COR-L47 (cell line): ENCODE measurements at places on chromosomes 7 and 10.

DNA sequence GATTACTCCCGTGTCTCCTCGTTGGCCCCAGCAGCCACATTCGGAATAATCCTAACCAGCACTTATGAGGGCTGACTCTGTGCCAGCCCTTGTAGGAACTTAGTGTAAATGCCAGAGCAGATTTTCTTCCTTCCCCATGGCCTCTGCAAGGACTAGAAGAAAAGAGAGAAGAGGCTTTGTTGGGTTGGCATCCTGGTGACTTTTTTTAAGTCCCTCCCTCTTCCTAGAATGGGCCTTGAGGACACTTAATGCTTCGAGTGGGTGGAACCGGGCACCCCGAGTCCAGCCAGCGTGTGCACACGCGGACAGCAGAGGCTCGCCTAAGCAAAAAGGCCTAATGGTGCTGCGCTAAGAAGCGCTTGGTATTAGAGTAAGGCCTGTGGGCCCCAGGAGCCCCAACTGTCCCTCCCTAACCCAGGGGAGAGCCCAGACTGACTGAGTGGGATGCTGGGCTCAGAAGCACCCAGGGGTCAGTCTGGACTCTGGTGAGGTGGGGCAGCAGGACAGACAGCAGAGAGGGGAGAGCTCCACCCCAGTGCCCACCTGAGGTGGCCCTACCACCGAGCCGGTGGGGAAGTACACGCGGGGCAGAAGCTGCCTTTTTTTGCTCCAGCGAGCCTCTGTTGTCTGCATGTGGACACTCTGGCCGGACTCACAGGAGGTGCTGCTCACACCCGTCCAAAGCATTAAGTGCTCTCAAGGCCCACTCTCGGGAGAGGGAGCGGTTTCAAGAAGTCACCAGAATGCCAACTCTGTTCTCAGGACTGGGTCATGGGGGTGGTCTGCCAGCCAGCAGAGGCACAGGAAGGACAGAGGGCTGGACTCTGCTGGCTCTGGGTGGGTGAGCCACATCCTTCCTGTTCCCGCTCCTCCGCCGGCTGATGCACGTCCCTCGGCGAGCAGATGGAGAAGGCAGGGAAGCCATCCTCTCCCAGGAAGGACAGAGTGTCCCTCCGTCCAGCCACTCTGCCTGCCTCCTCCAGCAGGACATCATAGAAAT, 12.5 kb downstream of the ITPRIP start:
- no peak for DNase-seq

- DNase-seq, result no peak
Observed at GRCh38 chr7:39934132-39934531, 15.9 kb upstream of the CDK13 start.

DNA sequence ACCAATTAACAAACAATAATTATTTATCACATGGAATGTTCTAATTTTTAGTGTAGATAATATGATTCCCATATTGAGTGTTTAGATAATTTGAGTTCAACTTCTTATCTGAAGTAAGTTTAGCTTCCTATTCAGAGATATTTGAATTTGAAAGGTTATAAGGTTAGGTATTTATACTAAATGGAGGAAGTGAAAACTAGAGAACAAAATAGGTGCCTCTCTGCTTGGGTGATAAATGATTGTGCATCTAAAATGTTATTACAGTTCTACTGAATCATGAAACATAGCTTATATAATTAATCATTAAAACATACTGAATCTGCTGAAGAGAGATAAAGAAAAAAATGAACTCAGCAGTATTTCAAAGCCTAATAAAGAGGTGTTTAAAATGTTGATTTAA, 1174.3 kb downstream of the XPNPEP1 start:
- no peak for DNase-seq

GRCh38 chr10:18359812-18360211, 219.6 kb downstream of the CACNB2 start:
- DNase-seq, result no peak

DNA sequence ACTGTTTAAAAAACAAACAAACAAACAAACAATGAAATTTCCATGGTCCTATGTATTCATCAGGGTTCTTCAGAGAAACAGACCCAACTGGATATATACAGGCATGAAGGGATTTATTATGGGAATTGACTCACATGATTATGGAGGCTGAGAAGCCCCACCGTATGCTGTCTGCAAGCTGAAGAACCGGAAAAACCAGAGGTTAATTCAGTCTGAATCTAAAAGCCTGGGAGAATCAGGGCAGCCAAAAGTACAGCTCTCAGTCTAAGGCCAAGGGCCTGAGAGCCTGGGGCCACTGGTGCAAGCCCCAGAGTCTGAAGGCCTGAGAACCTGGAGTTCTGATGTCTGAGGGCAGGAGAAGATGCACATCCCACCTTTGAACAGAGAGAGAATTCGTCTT, 163.5 kb downstream of the MDFIC start:
- no peak for DNase-seq

DNA sequence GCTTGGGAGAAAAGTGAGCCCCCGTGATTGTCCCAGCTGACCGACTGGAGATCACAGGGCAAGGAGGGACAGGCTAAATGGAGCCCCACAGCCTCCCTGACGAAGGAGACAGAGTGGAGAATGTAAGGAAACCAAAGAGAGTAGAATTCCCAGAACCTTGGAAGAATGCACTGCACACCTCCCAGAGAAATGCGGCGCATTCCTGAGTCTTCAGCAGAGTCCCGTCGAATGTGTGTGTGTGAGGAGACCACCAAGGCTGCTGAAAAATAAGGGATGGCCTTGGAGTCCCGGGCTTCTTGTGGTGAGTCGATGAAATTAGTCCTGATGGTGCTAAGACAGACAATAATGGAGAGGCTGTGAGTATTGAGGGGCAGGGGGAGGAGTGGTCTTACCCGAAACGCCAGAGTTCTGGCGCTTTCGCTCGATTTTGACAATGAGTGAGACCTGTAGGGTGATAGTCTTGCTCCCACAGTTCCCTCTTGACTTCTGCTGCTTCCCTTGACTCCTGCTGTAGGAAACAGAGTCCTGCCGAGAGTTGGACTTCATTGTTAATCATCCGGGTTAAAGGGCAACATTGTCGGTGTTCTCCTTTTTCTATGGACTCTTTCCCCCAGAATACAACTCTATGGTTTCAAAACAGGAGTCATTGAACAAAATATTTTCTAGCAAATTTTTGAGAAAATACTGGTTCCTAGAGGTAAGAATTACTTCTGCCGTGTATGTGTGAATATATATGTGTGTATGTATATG, 103.2 kb downstream of the CNNM2 start:
- no peak for DNase-seq

DNA sequence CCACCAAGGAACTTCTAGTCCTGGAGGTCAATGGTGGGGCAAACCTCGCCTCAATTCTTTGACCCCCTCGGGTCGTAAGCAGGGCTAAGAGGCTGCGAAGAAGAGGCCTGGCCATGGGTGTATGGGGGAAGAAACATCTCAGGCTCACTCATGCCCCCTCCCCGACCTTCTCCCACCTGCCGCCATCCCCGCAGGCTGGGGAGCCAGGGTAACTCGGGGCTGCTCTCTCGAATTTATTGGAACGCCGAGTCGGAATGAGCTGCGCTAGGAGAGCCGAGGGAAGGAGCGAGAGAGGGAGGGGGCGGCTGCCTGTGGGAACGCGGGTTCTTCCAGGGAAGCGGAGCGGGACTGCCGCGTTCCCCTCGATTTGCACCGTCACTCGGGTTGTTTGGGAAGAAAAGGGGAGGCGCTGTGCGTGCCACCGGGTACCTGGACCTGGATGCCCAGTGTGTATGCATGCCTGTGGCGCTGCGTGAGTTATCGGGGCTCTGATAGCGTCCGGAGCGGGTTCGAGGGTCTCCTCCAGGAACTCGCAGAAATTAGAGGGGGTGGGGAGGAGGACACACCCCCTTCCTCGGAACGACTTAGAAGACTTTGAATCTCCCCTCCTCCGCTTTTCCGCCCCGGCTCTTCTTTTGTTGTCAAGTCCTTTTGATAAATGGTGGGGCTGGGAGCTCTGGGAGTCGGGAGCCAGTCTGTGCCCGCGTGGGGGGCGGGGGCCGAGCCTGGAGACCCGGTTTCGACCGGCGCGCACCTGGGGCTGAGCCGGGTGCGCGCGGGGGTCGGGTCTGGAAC, 1.8 kb upstream of the ZNF503 start:
- DNase-seq, result peak; percentile 44

GRCh38 chr7:28647076-28647421, 234.7 kb downstream of the CREB5 start:
- DNase-seq, result no peak

DNA sequence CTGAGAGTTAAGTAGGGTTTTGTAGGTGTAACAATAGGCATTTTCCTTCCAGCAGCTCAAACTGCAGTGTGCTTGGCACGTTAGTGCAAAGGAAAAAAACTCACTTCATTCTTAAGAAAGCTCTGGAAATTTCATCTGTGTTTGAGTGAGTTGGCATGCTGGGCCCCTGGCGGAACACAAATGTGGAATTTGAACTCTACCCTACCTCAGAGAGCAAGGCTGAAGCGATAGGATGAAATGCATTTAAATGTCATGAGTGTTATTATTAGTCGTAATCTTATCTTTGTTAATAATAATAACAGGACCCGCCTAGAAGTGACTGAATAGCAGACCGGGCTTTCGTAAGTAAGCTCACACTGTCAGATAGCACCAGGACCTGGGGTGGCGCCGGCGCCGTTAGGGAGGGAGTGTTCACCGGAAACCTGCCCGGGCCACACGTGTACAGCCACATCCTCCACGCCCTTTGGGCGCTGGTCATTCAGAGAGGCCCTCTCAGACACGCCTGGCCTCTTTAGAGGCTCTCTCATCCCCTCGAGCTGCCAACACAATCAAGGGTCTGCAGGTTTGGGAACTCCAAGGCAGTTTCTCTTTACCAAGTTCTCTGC, 63.5 kb downstream of the GRK5 start:
- no peak for DNase-seq

- no peak for DNase-seq
Observed at GRCh38 chr7:128122576-128123290, 91.5 kb upstream of the LRRC4 start.
